ENCODE measurements at places on chromosomes 11 and 22.

- DNase-seq, result no peak
Observed at GRCh38 chr11:79441461-79441875, 638 bp upstream of the TENM4 start.

GRCh38 chr22:26740253-26740652 lies 82.9 kb downstream of the MIAT start:
- no peak for DNase-seq

- DNase-seq, result no peak
Observed at GRCh38 chr11:69840371-69841169, 21.4 kb upstream of the FGF3 start.

DNA sequence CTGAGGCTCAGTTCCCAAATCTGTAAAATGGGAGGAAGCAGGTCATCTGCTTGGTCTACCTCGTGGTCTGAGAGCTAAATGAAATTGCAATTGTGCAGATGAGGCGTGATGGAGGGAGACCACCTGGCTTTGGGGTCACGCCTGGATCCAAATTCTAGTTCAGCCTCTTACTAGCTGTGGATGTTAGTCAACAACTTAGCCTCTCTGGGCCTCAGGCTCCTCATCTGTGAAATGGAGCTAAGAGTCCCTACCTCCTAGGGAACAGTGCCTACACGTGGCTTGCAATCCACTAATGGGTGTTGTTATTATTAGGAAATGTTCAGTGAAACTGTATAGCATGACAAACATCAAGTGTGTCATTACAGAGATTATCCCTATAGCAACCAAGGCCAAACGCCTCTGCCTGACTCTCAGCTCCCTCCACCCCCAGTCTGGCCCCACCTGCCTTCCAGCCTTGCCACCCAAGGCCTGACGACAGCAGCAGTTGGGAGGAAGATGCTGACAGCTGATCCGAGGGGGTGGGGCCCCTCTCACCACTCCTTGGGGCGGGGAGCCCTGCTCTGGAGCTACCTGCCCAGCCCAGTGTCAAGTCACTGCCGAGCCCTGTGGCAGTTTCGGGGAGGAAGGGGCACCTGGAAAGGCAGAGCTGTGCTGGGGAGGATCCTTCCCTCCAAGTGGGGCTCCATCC lies 1.7 kb upstream of the RHOD start:
- no peak for DNase-seq

- DNase-seq, result no peak
Observed at GRCh38 chr11:73268671-73269271, 3.4 kb upstream of the P2RY6 start.

DNA sequence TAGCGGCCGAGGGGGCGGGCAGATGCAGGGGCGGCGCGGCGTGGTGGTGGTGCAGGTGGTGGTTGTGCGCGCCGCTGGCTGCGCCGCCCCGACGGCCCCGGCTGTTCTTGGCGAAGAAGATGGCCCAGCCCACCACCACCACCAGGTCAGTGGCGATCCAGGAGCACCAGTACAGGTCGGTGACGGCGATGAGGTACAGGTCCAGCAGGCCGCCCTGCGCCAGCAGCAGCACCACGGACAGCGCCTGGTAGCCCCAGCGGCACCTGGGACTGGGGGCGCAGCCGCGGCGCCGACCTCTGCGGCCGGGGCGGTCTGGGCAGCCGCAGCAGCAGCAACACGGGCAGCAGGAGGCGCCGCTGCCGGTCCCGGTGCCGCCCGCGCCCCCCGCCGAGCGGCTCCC lies 879 bp downstream of the TMEM121B start:
- no peak for DNase-seq

DNA sequence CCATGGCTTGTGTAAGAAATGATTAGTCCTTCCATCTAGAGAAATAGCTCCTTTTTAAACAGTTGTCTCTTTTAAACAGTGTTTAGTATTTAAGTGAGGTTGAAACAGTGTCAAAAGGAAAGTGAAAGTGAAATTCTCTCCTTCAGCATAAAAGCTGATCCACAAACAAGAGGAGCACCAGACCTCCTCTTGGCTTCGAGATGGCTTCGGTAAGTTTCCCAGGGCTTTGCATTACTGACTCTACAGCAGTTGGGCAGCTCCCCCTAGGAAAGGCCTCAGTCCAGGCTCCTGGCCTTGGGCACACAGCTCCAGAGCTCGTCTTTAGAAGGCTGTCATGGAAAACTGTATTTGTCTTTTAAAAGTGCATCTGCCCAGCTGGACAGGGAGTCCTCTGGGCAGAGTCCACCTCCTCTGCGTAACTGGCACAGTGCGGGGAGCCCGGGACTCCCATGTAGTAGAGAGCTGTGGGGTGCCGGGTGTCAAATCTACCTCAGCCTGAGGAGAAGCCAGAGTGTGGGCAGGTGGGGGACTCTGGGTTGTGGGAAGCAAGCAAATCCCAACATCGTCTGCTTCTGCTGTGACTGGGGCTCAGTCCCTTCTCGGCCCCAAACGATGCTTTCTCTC lies at the start of gene PLAAT4:
Gene PLAAT4, plus strand, starts transcription at position 140 of the 624 bp plus-strand sequence. Its CDS starts 61 bp downstream, at position 201.
- DNase-seq, result no peak

DNA sequence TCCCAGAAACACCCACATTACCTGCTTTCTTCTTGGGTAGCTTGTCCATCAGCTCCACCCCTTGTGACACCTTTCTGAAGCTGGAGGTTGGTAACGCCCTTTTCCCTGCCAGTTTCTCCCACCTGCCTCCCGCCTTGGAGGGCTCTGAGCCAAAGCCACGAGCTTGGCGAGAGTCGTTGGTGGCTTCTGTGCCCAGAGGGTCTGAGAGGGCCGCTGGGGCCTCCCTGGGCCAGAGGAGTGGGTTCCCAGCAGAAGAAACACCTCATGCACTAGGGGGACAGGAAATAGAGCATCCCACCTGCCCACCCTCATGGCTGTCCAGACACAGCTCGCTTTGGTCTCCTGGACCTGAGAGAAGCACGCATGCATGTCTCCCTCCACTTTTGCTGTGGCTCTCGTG lies 37.9 kb downstream of the B3GAT1 start:
- DNase-seq, result no peak

DNA sequence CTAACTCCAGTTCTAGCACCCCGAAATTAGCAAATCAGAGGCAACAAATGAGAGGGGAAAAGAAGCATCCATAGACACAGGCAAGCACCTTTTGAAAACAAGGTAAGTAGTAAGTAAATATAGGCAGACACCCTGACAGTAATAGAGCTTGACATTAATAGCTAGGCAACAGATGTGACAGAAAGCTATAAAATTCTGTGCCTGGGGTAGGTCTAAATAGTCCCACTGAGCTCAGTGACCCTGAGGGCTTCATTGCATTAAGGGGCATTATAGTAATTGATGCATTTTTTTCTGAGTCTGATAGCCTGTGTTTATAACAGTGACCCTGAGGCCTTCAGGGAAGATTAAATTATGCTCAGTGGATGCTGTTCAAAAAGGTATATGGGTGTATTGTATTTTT lies 197.1 kb downstream of the HIPK3 start:
- DNase-seq, result no peak

DNA sequence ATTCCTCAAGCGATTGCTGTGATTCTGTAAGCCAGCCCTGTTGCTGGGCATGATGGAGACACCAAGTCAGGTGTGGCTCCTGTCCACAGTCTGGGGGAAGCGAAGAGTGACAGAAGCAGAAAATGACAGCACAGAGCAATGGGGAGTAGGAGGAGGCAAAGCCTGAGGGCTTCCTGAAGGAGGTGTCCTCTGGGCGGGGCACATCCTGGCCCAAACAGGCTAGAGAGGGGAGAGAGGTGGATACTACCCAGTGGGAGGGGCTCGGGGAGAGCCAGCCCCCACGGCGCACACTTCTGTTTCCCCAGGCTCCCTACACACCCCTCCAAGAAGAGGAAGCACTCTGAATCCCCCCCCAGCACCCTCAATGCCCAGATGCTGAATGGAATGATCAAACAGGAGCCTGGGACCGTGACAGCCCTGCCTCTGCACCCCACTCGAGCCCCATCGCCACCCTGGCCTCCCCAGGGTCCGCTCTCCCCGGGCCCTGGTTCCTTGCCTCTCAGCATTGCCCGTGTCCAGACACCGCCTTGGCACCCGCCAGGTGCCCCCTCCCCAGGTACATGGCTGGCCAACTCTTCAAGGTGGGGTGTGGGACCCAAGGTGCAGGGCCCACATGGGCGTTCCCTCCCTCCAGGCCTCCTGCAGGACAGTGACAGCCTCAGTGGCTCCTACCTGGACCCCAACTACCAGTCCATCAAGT lies 18.9 kb downstream of the MYRF start:
- no peak for DNase-seq

GRCh38 chr11:69193151-69193550 lies 37.4 kb downstream of the SMIM38 start:
- no peak for DNase-seq

DNA sequence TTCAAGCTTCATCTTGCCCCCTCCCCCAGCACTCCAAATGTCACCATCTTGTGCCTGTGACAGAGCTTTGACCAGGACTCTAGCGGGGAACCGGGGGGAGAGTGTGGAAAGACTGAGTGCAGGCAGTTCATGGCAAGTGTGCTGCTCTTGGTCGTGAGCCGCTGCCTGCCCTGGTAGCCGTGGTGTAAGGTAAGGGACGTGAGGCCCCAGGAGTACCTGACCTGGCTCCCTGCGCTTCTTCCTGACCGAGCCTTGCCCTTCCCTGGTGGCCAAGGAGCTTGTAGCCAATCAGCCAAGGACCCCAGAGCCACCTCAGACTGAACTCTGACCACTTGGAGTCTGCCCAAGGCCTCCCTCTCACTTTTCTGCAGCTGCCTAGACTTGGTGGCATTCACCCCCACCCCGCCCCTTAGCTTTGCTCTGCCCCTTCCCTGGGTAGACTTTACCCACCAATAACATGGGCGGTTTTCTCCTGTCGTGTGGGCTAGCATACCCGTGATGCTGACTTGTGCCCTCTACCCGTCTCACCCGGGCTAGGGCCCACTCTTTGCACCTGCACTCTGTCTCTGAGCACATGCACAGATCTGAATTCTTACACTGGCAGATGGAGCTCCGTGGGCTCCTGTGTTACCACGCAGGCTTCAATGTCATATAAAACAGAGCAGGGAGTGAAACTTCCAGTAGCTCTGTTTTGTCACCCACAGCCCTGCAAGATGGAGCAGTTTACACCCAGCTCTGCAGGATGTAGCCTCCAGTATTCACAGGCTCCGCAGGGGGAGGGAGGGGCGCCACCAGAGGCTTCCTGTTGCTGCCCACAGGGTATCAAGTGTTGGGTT lies 1.5 kb downstream of the DGKZ start:
- no peak for DNase-seq

DNA sequence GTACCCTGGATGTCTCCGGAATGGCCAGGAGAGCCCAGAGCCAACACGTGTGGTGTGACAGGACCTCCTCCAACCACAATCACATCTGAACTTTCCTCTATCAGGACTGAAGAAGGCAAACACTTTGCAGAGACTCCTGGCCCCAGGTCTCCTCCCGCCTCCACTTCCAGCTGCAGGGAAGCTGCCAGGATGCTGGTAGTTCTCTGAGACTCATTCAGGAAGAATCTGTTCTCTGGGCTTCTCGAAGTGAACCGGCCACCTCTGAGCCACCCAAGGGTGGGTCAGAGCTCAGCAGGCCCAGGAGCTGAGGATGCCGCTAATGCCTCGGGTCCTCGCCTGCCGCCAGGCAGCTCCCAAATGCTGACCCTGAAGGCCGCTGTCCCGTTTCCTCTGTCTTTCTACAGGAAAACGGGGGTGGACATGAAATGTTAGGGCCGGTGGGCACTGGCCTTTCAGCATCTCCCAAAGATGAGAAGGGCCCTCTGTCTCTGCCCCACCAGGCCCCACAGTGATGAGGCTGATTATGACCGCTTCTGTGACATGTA lies 789.9 kb downstream of the BRD1 start:
- DNase-seq, result no peak

DNA sequence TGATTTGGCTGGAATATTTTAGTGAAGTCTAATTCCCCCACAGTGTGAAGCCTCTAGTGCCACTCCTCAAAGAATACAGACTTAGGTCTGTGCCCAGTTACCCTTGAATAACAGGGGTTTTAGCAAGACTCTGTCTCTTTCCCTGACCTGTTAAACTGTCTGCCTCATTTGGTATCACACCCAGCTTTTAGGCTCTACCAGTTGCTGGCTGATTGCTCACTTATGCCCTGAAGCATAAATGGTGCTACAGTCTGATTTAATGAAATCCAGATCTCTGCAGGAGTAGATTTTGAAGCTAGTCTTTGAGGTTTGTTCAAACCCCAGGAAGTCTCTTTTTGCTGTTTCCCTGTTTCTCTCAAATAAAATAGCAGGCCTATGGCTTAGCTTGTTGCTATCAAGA lies 45.2 kb upstream of the LIPT2 start:
- DNase-seq, result no peak

DNA sequence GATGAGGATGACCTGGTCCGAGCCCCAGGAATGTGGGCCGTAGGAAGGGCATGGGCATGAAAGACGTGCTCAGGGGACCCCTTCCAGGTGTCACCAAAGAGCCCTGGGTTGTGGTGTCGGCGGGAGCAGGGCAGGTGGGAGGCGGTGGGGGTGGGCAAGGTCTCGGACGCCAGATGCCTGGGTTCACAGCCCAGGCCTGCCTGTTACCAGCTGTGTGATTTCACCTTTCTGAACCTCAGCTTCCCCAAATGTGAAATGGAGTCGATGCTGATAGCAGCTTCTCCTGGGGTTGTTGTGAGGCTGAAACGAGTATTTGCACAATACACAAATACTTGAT lies 42.9 kb upstream of the MYEOV start:
- DNase-seq, result no peak

GRCh38 chr11:76574879-76575278 lies 95.7 kb downstream of the LRRC32 start:
- no peak for DNase-seq

GRCh38 chr11:11937957-11938356 lies 70.5 kb downstream of the DKK3 start:
- no peak for DNase-seq

DNA sequence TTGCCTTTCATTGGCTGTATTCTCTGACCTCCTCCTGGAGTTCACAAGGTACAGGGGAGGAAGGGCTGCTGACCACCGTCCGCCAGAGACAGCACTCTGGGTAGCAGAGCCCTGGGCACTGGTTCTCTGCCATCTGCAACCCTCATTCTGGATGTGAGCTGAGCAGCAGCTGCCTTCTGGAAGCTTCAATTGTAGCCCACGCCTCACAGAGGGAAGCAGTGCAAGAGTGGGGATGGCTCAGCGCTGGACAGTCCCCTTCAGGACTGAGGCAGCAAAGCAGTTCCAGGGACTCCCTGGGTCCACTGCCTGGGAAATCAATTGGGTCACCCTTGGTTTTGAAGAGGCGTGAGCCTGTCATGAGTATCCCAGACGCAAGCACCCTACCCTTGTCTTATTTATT lies 346.2 kb downstream of the CADM1 start:
- DNase-seq, result no peak

DNA sequence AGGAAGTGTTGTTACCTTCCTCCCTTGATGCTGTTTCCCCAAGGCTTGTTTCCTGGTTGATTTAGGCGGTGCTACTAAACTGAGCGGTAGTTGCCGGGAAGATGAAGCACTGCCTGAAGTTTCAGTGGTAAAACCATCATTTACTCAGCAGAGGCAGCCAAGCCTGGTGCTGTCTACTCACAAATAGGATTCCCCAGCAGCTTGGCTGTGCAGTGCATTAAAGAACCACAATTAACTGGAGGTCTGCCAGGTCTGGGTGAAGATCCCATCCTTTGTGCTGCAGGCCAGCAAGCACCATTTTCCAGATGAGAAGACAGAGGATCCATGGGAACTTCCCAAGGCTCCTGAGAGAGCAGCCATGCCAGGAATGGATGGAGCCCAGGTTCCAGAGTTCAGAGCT lies 231.9 kb upstream of the E2F8 start:
- DNase-seq, result no peak

- no peak for DNase-seq
Observed at GRCh38 chr11:1573077-1573902, 1.2 kb upstream of the DUSP8 start.

- no peak for DNase-seq
Observed at GRCh38 chr22:17120711-17121232, 388 bp downstream of the TMEM121B start.

- DNase-seq, result no peak
Observed at GRCh38 chr11:65979261-65979759, 17.8 kb downstream of the SART1 start.

Measured in cortex of kidney (tissue), 1 donor.